ENCODE measurements at places on chromosomes 12 and 14.

- no peak for DNase-seq
Observed at GRCh38 chr12:27304856-27305255, 27.8 kb upstream of the BMAL2 start.

DNA sequence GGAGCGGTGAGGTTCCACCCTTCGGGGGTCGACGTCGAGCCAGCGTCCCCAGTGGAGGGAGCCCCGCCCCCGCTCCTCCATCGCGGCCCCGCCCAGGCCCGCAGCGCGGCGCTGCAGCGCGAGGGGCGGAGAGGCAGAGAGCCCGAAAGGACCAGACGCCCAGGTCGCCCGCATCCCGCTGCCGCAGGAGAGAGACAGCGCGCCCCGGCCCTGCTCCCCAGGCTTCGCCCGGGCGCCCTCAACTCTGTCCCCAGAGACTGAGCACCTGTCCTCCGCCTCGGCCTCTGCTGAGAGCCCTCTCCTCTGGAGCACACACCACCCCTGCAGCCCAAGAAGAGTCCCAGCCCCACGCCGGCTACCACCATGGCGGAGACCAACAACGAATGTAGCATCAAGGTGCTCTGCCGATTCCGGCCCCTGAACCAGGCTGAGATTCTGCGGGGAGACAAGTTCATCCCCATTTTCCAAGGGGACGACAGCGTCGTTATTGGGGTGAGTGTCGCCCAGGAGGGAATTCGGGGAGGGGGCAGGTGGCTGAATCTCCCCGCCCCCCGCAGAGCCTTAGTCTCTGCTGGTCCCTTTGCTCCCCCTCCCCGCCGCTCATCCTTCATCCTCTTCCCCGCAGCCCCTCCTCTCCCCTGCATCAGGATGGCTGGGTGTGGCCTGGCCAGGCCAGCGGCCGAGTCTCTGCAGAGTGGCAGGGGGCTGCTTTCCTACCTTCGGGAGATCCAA, at the start of gene KIF5A:
Gene KIF5A (plus strand): TSS at position 136 of the 732 bp plus-strand sequence. CDS start 228 bp downstream, at position 364.
- DNase-seq, result peak; percentile 28

DNA sequence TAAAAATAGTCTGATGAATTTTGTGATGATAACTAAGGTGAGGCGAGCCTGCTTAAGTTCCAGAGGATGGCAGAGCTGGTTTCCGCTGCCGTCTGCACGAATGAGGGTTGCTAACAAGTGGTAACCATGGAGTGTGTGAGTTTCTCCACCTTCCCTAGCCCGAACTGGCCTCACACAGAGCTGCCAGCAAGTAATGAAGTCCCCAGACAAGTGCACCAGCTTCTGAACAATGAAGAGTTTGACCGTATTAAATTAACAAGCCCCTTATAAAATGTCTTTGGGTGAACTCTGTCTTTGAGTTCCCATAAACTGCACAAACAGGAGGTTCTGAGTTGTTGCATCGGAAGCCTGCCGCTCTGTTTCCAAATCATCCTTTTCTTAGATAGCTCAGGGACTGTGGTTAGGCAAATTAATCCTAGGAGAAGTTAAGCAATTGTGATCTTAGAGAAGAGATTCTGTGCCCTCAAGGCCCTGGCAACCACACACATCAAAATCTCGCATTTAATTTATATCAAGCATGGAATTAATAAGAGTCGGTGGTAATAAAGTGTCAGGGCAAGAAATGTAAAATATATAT, 274.1 kb upstream of the DAAM1 start:
- DNase-seq, result no peak

GRCh38 chr14:89617481-89618329, 200.7 kb upstream of the FOXN3 start:
- DNase-seq, result no peak

GRCh38 chr12:41507286-41507685, 319.2 kb downstream of the PDZRN4 start:
- no peak for DNase-seq

- no peak for DNase-seq
Observed at GRCh38 chr12:93338598-93338997, 39.1 kb upstream of the NUDT4 start.

- no peak for DNase-seq
Observed at GRCh38 chr12:9104767-9105423, 10.8 kb downstream of the A2M start.

- DNase-seq, result no peak
Observed at GRCh38 chr14:24979725-24980239, 70.2 kb downstream of the STXBP6 start.

GRCh38 chr12:63845726-63846125, 1.2 kb downstream of the SRGAP1 start:
- DNase-seq, result no peak

- DNase-seq, result no peak
Observed at GRCh38 chr12:112839386-112839972, 47.9 kb downstream of the RPH3A start.

GRCh38 chr14:38056270-38056669, 151.4 kb upstream of the SSTR1 start:
- DNase-seq, result no peak

DNA sequence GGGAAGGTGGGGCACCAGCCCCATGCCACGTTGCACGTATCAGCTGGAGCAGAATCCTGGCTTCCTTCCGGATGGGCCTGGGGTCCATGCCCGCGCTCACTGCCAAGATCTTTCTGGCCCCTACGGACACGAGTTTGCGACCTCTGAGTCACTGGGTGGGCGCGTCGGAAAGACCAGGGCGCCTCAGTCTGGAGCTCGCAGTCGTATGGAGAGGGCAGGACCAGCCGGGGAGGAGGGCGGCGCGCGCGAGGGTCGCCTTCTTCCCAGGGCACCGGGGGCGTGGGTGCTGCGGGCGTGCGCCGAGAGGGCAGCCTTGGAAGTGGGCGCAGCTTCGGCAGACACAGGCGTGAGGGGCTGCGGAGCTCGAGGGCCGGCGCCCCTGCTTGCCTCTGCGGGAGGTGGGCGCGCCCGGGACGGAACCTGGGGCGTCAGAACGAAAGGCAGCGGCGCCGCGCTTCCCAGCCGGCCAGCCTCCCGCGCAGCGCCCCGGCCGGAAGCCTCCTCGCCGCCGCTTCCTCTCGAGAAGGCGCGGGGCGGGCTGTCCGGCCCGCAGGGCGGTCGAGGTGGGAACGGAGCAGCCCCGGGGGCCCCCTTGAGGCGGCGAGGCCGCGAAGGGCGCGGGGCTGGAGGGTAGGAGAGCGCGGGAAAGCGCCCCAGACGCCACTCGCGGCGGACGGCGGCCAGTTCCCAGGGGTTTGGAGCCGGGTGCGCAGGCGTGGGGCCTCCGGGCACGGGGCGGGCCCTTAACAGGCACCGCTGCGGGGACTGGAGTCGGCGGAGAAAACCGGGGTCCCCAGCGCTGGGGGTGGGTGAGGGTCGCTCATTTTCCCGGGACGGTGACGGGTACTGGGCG, at the start of gene ARL6IP4:
Gene ARL6IP4 (plus strand): TSS at position 499 of the 853 bp plus-strand sequence. CDS start 459 bp downstream, outside the sequence.
- peak; percentile 95 for DNase-seq

GRCh38 chr12:27243006-27243405, 1.1 kb upstream of the STK38L start:
- no peak for DNase-seq

DNA sequence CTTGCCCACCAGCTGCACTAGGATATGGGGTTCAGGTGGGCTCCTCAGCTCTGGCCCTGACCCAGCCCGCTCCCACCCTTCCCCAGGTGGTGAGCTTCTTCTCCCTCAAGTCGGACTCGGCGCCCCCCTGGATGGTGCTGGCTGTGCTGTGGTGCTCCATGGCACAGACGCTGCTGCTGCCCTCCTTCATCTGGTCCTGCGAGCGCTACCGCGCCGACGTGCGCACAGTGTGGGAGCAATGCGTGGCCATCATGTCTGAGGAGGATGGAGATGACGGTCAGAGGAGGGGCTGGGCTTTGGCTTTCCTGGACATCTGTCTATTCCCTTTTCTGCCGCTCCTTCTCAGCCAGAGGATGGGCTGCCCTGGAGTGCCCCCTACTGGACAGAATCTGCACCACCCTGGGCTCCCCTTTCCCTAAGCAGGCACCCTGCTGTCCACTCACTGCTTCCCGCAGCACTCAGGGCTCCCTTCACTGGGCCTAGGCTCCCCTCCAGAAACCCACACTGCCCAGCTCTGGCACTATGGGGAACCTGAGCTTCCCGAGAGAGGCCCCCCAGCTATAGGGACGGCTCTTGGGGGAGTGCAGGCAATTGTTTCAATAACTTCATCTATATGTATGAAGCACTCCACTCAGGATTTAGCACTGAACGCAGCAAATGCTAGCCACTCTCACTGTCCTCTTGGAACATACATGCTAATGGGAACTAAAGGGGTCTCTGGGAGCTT, 2.6 kb upstream of the P3H3 start:
- peak; percentile 85 for DNase-seq

- no peak for DNase-seq
Observed at GRCh38 chr12:115437061-115437567, 753.1 kb upstream of the TBX3 start.

DNA sequence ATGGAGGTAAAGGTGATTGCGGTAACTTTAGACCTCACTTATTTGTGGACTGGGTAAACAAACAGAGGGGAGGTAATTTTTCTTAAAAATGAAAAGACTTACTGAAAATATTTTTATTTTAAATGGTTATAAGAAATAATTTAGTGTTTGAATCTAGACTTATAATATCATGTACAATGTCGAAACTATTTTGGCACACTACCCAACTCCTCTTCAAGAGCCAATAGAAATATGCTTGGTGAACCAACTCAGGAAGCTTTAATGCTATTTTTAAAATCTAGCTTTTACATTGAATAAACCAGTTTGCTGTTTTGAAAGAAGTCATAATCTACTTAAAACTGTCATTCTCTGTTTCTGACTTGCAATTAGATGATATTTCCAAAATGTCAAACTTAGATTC, 175.8 kb upstream of the NPAS3 start:
- no peak for DNase-seq

DNA sequence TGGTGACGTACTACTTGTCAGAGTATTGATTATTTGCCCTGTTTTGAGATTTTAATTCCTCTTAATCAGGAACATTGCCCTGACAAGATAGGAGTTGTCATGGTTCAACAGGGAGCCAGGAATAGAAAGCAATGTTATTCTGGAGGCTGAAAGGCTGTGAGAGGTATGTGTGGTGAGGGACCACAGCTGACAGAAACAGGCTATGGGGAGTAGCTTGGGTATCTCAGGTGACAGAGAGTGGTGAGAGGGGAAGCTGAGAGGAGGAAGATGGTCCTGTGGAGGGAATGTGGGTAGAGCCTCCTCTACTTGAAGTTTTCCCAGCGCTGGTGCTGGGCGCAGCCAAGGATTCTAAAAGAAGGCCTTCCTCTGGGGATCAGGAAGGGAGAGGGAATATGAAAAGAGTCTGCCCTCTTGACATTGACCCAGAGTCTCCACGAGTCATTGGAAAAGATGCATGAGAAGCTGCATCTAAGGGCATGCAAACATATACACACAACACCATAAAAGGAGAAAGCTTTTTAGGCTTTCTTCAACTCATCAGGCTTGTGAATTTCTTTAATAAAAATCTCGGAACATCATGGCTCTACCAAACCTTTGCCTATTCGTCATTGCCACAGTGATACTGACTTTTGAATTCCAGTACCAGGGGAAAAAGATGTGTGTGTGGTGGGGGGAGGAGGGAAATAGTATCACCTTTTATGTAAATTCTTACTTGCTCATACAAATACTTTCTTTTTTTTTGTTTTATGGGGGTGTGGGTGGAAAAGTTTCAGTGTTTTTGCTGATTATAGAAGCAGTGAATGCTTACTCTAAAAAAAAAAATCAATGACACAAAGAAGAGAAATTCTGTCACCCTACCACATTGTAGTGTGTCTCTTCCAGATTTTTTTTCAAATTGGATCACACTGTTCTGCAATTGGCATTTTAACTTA, 39.9 kb upstream of the DHRS7 start:
- no peak for DNase-seq

DNA sequence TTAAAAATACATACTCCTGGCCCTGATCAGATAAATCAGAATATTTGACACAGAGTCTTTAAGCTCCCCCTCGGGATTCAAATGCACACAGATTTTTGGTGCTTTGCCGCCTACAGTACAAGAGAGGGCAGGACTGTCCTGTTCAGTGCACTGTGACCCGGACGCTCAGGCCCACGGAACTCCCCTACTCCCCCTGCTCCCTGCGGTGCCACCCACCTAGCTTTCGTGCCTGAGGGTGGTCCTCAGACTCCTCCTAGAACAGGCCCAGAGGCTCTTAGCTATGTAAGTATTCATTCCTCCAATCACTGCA, 13.7 kb upstream of the SERPINA3 start:
- DNase-seq, result no peak

GRCh38 chr12:120213758-120214157, 12.8 kb upstream of the RPLP0 start:
- DNase-seq, result no peak

GRCh38 chr14:50786751-50787464, 44.1 kb downstream of the NIN start:
- DNase-seq, result no peak

DNA sequence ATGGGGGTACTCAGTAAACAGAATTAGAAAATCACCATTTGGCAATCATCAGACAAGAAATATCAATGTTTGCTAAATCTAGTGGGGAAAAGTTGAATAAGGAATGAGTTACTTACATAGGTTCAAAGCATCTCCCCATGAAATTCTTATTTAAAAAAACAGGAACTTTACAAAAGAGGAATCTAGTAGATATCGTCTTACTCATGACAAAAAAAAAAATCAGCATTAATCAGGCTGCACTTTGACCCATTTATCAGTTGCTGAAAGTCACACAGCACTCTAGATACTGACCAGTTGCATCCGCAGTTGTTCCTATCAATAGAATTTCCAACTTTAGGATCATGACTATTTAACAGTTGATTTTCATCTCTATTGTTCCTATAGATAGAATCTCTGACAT, 5.8 kb upstream of the DICER1 start:
- no peak for DNase-seq

GRCh38 chr12:93698307-93699092, 21.3 kb downstream of the CRADD start:
- no peak for DNase-seq

DNA sequence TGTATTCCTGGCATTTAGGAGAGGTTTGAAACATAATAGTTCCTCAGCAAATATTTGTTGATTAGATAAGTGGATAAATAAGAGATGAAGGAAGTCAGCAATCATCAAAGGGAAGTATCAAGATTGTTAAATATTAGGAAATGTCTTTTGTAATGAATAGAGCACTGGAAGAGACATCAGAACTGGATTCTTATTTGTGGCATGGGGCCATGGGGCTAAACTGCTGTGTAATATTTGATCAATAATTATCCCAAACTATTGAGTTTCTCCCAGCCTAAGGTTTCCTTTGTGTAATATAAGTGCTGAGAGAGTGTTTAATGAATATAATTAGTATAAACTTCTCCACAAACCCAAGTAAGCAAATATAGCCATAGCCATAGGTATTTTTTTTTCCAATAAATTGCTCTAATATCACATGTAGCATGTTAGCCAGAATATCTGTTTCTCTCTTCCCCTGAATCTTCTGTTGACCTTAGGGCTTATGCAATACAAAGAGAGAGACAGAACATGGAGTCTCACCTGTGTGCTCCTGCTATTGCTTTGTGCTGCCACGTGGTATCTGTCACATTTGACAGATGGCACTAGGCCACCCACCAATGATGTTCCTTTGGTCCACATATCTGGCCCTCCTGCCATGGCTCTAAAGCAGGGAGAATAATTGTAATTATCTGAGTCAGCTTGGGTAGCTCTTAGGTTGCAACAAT, 658.7 kb downstream of the SOX5 start:
- DNase-seq, result no peak

All from upper lobe of left lung (tissue), 6 donors.